ENCODE measurements at places on chromosomes 12 and 14.

DNA sequence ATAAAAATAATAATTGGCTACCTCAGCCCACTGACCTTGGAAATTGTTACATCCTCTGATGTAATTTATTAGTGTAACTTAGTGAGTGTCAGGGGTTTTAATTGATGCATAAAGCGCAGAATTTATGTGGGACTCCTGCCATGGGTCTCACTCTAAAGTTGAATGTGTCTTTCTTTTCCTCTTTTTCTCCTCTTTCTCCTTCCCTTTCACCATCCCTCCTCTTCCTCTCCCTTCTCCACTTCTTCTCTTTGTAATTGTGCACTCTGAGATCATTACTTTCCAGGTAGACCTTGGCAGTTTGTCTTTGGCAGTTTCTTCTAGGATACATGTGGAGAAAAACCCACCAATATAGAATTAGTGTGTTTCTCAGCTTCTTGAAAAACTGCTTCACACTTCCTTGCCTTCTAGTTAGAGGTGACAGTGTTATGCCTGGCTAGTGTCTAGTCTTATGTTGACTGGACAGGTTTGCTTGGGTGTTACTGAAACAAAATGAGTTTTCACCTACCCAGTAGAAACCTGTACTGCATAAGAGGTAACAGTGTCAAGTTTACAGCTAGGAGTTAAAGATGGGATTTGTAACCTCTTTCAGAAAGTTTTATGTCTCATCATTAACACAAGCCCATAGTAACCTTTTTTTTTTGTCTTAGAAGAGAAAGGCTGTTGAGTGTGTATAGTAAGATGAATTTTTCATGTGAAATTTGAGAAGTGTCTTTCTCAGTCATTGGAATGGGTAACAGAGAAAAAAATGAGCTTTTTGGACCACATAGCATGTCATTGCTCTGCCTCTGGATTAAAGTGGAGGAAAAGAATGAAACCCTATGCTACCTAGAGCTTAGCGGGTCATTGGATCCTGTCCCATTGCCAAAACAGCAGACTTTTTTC, 18.6 kb downstream of the PELI2 start:
- no peak for DNase-seq

- peak; percentile 24 for DNase-seq
Measured at GRCh38 chr12:96907671-96908422, 790 bp downstream of the NEDD1 start.

DNA sequence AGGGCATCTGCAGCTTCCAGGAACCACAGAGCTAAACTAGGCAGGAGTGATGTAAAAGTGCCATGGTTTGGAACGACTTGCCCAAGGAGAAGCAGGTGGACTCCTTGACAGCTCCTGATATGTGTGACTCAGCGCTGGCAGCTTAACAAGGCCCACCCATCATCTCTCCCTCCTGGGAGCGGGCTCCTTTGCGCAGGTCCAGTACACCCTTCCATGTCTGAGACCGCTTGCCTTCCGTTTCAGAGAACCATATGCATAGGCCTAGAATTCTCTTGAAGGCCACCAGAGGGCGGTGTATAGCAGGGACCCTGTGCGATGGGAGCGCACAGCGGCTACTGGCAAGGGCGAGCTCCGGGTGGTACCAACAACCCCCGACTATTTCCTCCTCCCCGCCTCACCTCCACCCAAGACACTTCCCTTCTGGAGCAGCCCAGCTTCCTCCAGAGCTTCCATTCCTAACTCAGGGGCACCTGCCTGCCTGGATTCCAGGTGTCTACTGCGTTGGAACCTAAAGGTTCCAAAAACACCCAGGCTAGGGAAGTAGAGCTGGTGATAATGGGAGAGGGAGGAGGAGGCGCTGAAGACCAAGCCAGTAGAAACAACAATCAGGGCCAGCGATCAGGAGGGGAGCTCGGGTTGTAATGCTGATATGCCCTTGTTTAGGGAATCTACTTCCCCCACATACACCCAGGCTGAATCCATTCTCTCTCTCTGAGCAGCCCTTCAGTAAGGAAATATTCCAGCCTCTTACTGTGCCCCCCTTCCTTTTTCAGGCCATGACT, 6.3 kb downstream of the DHH start:
- DNase-seq = peak; percentile 79

- DNase-seq = no peak
Measured at GRCh38 chr12:58873496-58873895, 46.8 kb downstream of the LRIG3 start.

DNA sequence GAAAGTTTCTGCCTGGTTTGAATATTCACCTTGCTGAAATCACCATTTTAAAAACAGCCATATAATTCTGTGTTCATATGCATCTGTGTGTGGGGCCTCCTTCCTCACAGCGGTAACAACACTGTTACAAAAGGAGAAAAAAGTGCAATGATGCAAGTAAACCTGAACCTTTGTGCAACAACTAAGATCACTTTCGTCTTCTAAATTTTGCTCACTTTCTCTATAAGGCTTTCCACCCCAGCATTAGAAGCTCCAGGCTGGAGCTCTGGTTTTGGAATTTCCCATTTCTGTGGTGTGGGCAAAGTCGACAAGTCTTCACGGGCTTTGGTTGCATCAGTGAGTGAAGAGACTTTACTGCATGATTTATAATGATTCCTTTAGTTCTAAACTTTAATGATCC, 18.4 kb downstream of the FGD6 start:
- DNase-seq = no peak

DNA sequence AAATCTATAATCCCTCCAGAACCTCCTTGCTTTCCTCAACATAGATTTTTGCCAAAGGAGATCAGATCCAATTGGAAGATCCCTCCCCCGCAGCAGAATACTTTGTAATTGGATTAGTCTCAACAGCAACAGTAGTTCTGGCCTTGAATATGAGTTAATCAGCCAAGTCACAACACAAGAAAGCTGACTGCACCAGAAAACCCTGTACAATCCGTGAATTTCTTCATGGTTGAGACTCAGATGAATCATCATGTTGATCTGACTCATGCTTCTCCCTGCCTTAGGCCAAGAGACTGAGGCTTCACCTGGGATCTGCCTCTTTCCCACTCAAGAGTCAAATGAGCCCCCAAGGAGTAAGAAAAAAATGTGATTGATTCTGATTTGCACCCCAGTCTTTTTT, 3.0 kb upstream of the METTL17 start:
- no peak for DNase-seq

DNA sequence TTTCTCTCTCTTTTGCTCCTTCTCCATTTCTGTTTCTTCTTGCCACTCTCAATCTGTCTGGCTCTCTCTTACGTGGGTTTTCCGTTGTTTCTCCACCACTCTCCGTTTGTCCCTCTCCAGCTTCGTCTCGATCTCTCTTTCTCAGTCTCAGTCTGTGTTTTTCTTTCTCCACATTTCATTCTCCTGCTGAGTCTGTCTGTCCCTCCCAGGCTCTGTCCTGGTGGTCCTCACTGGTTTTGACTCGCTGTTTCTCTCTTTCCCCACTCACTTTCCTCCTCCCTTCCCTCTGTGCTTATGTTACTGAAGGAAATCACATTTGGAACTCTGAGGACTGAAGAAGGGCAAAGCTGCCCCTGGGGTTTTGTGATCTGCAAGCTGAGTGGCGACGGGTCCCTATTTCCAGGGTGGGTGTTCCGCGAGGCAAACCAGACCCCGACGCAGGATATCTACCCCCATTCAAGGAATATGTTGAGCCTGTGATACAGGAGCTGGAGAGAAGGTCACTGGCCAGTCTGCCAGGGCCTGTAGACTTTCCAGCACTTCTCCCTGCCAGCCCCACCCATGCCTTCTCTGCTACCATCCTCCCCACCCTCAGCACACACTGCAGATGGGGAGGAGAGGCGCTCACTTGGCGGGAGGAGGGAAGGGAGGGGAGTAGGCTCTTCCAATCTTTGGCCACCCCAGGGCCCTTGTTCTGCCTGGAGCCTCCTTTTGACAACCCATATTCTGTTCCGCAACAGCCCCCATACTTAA, 102.7 kb upstream of the MAP1LC3B2 start:
- DNase-seq = no peak

- no peak for DNase-seq
Measured at GRCh38 chr14:102295270-102295669, 9.7 kb downstream of the MOK start.

GRCh38 chr12:97758586-97758985, 296.0 kb downstream of the RMST start:
- no peak for DNase-seq

DNA sequence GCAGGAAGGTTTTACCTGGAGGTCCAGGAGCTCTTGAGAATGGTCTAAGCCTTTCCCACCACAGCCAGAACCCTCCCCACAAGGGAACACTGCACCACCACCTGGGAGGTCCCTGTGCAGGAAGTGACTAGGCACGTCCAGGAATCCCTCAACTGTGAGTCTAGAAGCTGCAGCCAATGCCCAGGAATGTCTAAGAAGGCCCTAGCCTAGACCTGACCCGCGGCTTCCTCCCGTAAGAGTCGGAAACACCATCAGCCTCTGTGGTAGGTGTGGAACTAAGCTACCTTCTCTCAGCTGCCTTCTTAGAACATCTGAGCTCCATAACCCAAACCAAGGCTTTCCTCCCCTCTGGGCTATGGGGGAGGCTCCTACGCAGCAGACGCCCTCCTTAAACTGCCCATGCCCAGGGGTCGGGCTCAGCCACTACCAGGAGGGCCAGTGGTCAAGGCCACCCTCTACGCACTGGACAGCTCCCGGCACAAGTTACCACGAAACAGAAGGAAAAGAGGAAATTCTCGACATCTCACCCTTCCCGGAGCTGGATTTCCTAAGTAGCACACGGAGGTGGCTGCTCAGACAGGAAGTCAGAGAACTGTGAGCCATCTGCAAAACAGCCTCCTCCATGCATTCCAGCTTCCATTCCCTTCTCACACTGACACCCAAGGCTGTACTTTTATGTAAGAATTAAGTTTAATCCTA, 25.5 kb downstream of the ZFYVE21 start:
- no peak for DNase-seq

- DNase-seq = no peak
Measured at GRCh38 chr14:95681153-95681552, 5.1 kb upstream of the TCL1B start.

DNA sequence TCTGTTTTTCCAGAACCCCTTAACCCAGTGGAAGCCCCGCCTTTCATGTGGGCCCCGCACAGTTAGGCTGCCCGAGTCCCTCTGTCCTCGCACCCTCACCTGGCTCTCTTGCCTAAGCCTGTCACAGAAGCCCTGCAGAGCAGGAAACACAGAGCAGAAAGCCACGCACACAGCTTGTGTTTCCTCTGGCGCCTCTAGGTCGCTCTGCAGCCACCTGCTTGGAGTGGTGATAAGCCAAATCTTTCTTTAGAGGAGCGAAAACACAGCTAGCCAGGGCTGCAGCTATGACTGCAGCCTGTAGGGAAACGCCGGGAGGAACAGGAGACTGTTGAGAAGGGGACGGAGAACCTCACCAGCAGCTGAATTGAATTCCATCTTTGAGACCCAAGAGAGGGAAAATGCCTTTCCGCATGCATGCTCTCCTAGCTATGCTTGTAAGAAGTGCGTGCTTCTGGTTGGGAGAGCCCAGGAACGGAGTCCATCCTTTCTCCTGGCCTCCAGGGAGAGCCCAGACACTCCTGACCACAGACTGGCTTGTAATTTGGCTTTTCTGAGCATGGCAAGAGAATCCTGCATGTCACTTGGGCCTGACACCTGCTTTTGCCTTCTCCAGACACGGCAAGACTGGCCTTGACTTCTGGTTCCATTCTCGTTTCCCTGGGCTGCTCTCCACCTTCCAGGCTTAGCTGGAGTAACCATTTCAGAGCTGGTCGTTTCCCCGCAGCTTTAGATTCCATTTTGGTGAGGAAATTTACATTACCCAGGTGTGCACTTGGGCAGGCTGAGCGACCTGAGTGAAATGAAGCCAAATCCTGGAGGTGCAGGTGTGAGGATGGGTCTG, 301.6 kb downstream of the CACNA1C start:
- DNase-seq = no peak

DNA sequence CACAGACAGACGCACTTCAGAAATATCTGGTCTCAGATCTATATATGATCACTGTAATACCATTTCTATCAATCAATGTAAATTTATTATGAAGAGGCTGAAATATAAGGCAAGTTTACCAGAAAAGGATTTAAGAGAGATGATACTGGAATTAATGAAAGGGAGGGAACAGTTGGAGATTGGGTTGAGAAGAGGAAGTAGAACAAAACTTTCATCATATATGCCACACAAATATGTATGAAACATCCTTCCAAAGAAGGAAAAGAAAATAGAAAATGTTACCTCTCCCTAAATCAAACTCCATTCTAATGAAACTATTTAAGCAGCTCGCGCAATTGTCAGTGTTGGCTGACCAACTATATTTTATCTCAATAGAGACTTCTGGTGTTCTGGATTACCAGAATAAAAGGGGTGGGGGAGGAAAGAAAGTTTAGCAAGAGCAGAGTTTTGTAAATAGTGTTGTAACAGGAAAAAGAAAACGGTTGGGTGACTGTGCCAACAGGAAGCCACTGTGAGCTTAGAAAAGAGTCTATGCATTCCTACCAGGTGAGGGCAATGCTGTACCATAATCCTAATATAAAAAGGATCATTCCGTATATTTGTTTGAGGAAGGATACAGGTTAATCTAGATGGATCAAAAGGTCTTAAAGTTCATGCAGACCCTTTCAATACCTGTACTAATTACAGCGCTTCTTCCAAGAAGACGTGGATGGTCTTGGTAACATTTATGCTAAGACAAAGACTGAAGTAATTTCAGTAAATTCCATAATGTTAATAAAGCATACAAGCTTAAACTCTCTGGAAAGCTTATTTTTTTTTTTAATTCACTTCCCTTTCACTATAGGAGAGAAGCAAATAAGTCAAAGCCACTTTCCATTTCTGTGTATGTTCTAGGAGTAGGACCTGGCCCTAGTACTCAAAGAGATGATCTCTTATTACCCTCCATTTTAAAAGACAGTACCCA, 14.5 kb upstream of the LLPH start:
- no peak for DNase-seq

GRCh38 chr12:89827592-89827991, 119.0 kb upstream of the ATP2B1 start:
- DNase-seq = no peak
